Psoas muscle (tissue), 8 donors: ENCODE measurements at places on chromosomes 7 and 10. TPM values are rescaled to one million over a fixed set of nuclear protein-coding genes. Genes with fewer than 3 reads are reported as not detected.

GRCh38 chr7:25759286-25759685, 392.7 kb upstream of the NFE2L3 start:
- no peak for DNase-seq

DNA sequence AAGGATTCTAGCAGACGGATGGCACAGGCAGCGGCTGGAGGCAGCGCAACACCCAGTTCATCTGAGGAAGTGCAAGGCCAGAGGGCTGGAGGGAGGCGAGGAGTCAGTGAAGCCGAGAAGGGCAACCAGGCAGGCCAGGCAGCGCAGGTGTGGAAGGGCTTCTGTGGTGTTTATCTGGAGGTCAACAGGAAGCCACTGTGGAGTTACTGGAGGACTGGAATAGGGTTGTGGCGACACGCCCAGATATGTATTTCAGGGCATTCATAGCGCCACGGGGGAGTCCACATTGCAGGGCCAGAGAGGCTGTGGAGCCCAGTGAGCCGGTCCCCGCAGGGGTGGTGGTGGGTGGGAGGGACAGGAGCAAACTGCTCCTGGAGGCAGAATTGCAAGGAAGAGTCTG, 150.6 kb downstream of the CDH23 start:
- DNase-seq, result no peak

DNA sequence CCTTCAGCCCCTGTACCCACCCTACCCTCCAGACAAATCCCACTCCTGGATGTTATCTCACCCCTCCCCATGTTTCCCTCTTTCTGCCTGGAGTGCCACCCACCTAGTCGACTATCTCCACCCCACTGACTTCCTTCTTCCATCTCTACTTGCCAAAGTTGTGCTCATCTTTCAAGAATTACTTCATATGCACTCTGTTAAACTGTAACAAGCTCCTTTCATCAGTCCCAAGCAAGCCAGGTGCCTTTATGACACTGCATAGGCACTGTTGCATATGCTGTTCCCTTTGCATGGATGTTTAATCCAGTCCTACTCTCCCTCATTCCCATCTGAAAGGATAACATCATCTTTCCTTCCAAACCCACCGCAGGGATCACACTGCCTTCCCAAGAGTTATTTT, 8.9 kb upstream of the CDK1 start:
- DNase-seq, result no peak

- no peak for DNase-seq
These were observed 5.9 kb downstream of the STAM start for GRCh38 chr10:17649836-17650235.

GRCh38 chr7:14389595-14389994, 400.1 kb upstream of the ETV1 start:
- DNase-seq, result no peak

DNA sequence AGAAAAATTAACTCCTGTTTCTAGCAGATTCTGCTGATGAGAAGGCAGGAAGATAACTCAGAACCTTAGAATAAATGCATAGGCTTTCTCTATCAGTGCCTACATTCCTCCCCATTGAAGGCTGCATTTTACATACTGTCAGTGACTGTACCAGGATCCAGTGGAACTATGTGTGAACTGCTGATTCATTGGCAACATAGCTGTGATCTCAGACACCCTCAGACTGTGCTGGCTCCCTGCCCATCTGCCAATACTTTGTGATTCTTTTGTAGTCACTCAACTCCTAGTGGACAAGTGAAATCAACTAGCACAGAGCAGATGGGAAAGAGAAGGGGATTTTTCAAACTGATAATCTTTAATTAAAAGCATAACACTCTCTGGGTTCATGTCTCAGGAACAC, 375.8 kb downstream of the MDFIC start:
- no peak for DNase-seq

GRCh38 chr7:157670490-157671357, 333.9 kb downstream of the DNAJB6 start:
- no peak for DNase-seq

GRCh38 chr7:25863729-25864110, 288.3 kb upstream of the NFE2L3 start:
- DNase-seq, result no peak

GRCh38 chr7:136150311-136150710, 173.2 kb upstream of the MTPN start:
- DNase-seq, result no peak

DNA sequence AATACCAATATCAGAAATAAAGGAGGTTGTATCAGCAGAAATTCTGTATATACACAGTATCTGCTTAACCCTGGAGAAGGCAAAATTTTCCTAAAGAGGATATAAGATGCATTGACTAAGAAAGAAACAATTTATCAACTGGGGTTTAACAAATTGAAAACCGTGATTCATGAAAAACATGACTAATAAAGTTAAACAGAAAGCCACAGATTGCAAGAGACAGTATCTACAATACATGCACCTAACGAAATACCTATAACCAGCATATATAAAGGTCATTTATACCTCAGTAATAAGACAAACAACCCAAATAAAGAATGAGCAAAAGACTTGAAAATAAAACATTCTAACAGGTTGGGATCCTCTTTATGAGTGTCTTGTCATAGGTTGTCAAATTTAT, 101.8 kb downstream of the IQUB start:
- DNase-seq, result no peak

DNA sequence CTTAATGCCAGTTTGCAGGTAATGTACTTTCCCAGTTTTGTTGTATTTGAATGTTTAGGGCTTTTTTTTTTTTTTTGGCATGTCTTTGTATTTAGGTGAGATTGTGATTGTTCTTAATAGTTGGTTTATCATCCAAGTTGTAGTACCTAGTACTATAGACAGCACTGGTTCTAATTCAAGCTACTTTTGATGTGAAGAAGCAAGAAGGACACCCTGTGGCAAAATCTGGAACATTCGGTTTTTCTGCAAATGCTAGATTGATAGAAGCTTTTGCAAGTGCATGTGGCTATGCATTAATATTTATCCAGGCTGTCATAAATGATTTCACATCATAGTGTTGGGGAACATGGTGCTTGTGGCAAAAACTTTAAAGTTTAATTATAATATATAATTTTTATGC, 248.9 kb downstream of the FOXP2 start:
- no peak for DNase-seq

Gene KCNK18
- not detected for total RNA-seq

Gene KEL
- not detected for total RNA-seq

Gene STEAP1B
- total RNA-seq, result 0.91 TPM

Gene NCOA4
- 151 TPM for total RNA-seq

Gene LRRD1
- total RNA-seq, result not detected
